Activated T-helper 1 cell treated with anti-CD3 and anti-CD28 coated beads, Interleukin-2, amount 50 U/mL, for 16 hours (primary cell): ENCODE measurements at places on chromosomes 16 and 17.

GRCh38 chr16:49382916-49383315 lies 9.3 kb downstream of the C16orf78 start:
- no peak for DNase-seq

- no peak for DNase-seq
These were observed 10.3 kb downstream of the CDRT4 start for GRCh38 chr17:15456972-15457722.

GRCh38 chr16:89166696-89167424 lies 4.7 kb upstream of the CDH15 start:
- no peak for DNase-seq

- DNase-seq = no peak
These were observed 140.6 kb downstream of the CLEC16A start for GRCh38 chr16:11084876-11085485.

DNA sequence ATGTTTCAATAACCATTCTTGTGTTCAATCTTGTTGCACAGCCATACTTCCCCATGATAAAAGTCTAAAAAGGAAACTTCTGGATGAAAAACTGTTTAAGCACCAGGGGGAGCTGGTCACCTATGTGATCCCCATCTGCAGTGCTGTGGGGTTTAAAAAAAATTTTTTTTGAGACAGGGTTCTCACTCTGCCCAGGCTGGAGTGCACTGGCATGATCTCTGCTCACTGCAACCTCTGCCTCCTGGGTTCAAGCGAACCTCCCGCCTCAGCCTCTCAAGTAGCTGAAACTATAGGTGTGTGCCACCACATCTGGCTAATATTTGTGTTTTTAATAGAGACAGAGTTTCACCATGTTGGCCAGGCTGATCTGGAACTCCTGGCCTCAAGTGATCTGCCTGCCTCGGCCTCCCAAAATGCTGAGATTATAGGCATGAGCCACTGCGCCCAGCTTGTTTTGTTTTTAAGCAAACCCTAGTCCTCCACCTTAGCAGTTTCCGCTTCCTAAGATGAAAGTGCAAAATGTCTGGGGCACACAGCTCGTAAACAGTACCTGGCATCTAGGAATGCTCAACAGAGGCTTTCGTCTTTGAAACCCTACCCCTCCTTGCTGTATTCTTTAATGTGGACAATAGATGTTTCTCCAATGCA lies 25.4 kb downstream of the DNAJA2 start:
- no peak for DNase-seq

DNA sequence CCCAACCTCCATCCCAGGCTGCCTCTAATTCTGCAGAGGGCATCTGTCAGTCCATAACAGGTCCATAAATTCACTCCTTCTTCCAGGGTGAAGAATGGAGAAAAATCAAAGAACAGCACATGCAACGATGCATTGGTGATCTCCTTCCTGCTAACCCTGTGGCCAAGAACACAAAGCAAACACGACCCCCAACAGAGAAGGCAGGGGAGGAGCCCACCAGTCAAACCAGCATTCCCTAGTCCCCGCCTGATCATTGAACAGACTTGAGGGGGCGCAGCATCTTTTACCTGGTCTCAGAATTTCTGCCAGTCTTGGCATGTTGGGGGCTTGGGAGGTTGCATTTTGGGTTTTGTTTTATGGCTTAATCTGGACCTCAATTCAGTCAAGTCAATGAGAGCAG lies 476.0 kb downstream of the SLC39A11 start:
- DNase-seq = no peak

DNA sequence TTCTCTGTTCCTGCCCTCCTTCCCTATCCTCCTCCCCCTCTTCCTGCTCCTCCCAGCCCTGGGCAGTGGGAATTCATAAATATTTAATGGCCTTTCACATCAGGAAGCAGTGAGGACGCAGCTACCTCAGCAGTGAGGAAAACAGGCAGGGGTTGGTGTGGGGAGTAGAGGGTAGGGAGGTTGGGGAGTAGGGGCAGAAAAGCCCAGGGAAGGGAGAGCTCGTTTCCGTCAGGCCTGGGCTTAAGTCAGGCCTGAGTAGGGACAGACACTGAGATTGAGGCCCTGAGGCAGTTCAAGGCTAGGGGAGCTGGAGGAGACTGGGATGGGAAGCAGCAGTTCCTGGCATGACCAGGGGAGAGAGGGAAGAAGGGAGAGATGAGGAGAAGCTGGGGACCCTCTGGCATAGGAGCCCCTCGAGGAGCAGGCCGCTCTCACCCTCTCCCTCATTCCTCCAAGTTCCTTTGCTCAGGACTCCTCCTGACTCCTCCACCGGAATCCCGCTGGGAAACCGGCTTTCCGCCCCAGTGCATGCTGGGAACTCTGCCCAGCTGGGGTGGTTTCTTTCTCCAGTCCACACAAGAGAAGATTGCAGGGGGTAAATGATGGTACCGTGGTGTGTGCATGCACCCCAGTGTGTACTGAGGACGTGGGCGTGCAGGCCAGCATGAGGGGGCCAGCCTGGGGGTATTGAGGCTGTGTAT lies 6.2 kb downstream of the SAMD14 start:
- DNase-seq = no peak

- no peak for DNase-seq
These were observed 51.3 kb upstream of the FA2H start for GRCh38 chr16:74825941-74826340.

DNA sequence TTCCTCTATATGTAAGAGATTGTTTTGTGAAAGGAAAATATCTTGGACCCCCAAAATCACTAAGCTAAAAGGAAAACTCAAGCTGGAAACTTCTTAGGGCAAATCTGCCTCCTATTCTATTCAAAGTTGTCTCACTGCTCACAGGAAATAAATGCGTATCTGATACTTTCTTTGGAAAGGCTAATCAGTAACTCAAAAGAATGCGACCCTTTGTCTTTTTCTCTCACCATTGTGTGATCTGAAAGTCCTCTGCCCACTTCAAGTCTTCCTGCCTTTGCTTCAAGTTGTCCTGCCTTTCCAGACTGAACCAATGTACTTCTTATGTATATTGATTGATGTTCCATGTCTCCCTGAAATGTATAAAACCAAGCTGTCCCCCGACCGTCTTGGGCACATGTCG lies 157.3 kb downstream of the KIF2B start:
- no peak for DNase-seq

- DNase-seq = peak; percentile 45
These were observed at the start of the genes ABI3 and GNGT2 for GRCh38 chr17:49210158-49211029. ABI3 (plus strand) TSS chr17:49210707; CDS start chr17:49210725, 18 bp downstream. GNGT2 (minus strand) TSS chr17:49210574; CDS start chr17:49207422, 3,152 bp downstream.

DNA sequence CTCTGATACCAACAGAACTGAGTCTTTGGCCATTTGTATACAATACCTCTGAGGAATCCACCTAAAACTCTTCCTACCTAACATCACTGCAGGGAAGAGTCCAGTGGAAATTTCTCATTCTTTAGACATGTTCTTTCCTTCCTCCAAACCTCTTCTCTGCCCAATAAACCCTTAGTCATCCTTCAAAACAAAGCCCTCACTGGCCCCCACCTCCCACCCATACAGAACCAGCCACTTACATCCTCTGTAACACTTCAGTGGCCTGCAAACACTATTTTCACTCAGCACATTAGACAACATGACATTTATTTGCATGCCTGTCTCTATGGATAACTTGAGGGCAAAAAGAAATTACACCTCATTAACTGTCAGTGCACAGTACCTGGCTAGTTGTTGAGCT lies 200.3 kb upstream of the NOG start:
- no peak for DNase-seq

GRCh38 chr16:20102521-20102920 lies 28.8 kb upstream of the GPR139 start:
- no peak for DNase-seq

- DNase-seq = no peak
These were observed 15.2 kb downstream of the EMP2 start for GRCh38 chr16:10565167-10565566.

DNA sequence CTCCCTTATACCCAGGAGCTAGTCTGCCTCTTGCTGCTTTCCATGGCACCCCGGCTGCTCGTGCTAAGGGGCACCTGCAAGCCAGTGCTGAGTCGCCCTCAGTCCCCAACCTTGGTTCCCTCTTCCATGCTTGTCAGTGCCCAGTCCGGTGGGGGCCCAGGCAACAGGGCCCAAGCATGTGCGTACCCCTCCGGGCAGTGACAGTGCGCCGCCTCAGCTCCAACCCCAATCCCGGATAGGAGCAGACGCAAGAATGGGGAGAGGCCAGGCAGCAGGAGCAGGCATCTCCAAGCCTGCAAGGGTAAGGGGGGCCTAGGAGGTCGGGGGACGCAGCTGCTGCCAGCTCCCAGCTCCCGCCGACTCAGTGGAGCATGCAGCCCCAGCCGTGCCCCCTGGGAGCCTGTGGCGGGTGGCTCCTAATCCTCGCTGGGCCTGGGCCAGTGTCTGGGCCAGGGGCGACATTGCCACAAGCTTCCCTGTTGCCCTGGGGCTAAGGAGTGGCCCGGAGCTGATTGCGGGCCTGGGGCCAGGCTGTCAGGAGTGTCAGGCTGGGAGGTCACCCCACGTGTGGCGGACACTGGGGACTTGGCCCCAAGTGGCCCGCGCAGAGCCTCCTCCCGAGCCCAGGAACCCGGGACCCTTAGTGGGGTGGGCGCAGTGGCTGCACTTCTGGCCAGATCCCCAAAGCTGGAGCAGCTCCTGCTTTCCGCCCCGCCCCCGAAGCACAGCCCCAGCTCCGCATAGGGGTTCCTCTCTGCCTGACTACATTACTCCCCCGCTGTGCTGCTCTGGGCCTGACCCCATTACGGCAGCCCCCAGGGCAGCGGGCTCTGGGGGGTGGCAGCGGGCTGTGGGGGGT lies 9.8 kb downstream of the CPD start:
- DNase-seq = no peak

- no peak for DNase-seq
These were observed 107.4 kb upstream of the TOM1L1 start for GRCh38 chr17:54793271-54793670.

DNA sequence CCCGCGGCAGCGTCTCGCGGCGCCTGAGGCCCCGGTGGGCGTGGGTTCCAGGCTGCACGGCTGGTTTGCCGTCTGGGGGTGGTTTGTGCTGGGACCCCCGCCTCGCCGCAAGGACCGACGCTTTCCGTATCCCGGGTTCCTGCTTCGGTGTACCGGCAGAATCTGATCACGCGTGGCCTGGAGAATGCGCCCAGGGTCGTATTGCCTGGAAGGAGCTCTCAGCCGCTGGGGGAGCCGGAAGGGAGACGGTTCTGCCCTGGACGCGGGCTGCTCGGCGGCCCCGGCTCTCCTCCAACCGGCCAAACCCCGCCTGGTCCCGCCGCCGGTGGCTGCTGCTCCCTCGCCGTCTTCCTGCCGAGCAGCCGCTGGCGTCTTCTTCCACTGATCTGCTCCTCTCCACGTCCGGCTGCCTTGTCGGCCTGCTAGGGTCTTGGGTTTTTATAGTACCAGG lies 39.8 kb downstream of the ZNF778 start:
- DNase-seq = no peak

- DNase-seq = no peak
These were observed 32.8 kb downstream of the WNT3 start for GRCh38 chr17:46785696-46786095.

DNA sequence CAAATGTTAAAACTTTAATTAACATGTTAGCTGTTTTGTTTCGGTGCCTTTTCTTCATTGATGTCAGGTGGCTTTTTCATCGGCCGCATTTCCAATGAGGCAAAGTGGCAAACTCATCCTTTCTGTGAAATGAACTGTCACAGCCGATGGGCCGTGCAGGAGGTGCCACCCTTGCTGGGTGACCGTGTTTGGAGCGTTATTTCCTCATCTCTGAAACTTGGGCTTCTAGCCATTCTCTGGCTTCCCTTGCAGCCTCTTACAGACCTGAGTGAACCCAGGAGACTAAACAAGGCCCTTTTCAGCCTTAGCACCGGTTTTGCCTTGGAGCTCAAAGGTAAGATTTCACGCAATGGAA lies 42.2 kb upstream of the PRSS54 start:
- no peak for DNase-seq

GRCh38 chr17:42111871-42112551 lies 503 bp downstream of the DHX58 start:
- DNase-seq = no peak

GRCh38 chr17:21021208-21021803 lies 21.5 kb downstream of the USP22 start:
- DNase-seq = no peak

DNA sequence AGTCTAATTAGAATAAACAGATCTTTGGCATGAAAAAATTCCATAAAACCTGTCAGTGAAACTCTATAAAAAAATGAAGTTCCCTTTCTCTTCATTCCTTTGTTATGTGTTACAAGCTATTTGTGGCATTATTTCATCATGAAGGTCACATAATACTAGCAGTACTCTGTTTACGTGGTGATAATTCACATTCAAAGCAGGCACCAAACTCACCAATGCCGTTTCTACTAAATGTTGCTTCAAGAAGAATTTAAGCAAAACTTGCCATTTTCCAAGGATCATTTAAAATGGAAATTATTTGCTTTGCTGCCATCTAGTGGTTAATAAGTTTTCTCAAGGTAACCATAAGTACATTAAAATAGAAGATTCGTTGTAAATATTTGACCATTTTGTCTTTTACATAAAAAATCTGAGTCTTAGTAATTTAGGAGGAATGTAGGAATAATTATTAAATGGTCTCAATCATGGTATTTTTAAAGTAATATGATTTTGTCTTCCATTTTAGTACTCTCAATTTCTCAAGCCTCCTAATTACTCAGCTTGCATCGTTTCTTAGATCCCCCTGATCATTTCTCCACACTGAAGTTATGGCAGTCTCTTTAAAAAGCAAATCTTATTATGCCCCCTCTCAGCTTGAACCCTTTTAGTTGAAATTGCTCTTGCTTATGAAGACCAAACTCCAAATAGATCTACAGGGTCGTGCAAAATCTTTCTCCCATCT lies 80.8 kb downstream of the OMG start:
- no peak for DNase-seq

- no peak for DNase-seq
These were observed 330.6 kb upstream of the PMFBP1 start for GRCh38 chr16:72502594-72503005.

- DNase-seq = no peak
These were observed 30.9 kb upstream of the SEC14L1 start for GRCh38 chr17:77109764-77110359.

DNA sequence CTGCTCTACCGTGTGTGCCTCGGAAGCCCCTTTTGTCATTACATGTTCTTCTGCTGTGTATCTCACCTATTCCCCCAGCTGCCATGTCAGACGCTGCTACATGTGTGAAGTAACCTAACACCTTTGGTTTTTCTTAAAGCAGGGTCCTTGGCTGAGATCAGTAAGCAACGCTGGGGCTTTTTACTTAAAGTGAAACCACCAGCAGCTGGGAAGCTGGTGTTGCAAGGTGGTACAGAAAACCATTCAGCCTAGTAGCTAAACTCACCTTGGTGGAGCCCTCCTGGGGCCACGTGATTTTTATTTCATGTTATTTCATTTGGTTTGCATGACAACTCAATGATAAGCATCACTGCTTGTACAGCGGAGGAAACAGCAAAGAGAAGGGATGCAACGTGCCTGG lies 62.6 kb downstream of the PLCG2 start:
- no peak for DNase-seq
